Activated naive CD4-positive, alpha-beta T cell treated with anti-CD3 and anti-CD28 coated beads for 36 hours (primary cell): ENCODE measurements at places on chromosomes 5 and 9. TPM values are rescaled to one million over a fixed set of nuclear protein-coding genes. Genes with fewer than 3 reads are reported as not detected.

Gene PIP5KL1
- total RNA-seq = 1.1 TPM

- no peaks in the 10 kb centered on the region for H3K36me3 ChIP-seq
- no peak overlapping the region for H3K27ac ChIP-seq
- H3K4me3 ChIP-seq = no peak overlapping the region
- H3K4me1 ChIP-seq = no peaks in the 10 kb centered on the region
Observed at GRCh38 chr5:82765765-82766164, 311.4 kb downstream of the TMEM167A start.

DNA sequence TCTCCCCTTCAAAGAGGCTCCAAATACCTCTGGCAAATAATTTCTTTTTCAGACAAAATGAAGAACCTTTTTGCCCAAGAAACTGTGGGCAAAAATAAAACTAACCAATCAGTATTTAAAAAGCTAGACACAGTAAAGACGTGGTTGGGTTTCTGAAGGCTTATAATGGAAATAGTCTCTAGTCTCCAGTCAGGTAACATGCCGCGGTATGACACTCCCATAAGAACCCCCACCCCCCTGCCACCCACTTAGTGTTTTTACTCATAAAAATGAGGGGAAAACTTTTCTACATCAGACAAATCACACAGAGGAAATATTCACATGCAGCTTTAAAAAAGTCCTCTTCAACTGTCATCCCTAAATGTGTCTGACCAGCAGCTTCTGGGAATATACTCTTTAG is 105.3 kb downstream of the THBS4 start:
- peaks cover 24% of the 10 kb centered on the region for H3K36me3 ChIP-seq
- H3K4me3 ChIP-seq = no peak overlapping the region
- peak; percentile 70 for DNase-seq
- H3K27ac ChIP-seq = peak overlapping the region; percentile 84
- peaks cover 76% of the 10 kb centered on the region for H3K4me1 ChIP-seq
- H3K27me3 ChIP-seq = no peaks in the 10 kb centered on the region

GRCh38 chr9:69918322-69918721 is 97.7 kb downstream of the CFAP95 start:
- no peak for DNase-seq
- no peak overlapping the region for H3K4me3 ChIP-seq
- peaks cover 21% of the 10 kb centered on the region for H3K27me3 ChIP-seq
- H3K36me3 ChIP-seq = no peaks in the 10 kb centered on the region
- H3K27ac ChIP-seq = no peak overlapping the region
- no peaks in the 10 kb centered on the region for H3K4me1 ChIP-seq

GRCh38 chr9:104572612-104573011 is 3.6 kb downstream of the OR13C8 start:
- H3K27me3 ChIP-seq = no peaks in the 10 kb centered on the region
- no peaks in the 10 kb centered on the region for H3K36me3 ChIP-seq
- DNase-seq = no peak
- no peak overlapping the region for H3K27ac ChIP-seq
- H3K4me1 ChIP-seq = no peaks in the 10 kb centered on the region
- no peak overlapping the region for H3K4me3 ChIP-seq

GRCh38 chr9:121748074-121748473 is 96.6 kb downstream of the DAB2IP start:
- H3K4me1 ChIP-seq = peaks cover 12% of the 10 kb centered on the region
- H3K36me3 ChIP-seq = no peaks in the 10 kb centered on the region
- H3K27me3 ChIP-seq = no peaks in the 10 kb centered on the region
- H3K27ac ChIP-seq = no peak overlapping the region
- H3K4me3 ChIP-seq = no peak overlapping the region
- DNase-seq = peak; percentile 23

GRCh38 chr5:81068063-81068462 is 107.9 kb downstream of the RASGRF2 start:
- H3K4me1 ChIP-seq = peaks cover 12% of the 10 kb centered on the region
- no peak overlapping the region for H3K27ac ChIP-seq
- H3K4me3 ChIP-seq = no peak overlapping the region
- peaks cover 27% of the 10 kb centered on the region for H3K36me3 ChIP-seq

- H3K36me3 ChIP-seq = peaks cover 2% of the 10 kb centered on the region
- H3K4me1 ChIP-seq = peaks cover 9% of the 10 kb centered on the region
- no peak overlapping the region for H3K4me3 ChIP-seq
- H3K27me3 ChIP-seq = no peaks in the 10 kb centered on the region
- H3K27ac ChIP-seq = no peak overlapping the region
- no peak for DNase-seq
Observed at GRCh38 chr5:103216137-103216536, 42.4 kb upstream of the MACIR start.

DNA sequence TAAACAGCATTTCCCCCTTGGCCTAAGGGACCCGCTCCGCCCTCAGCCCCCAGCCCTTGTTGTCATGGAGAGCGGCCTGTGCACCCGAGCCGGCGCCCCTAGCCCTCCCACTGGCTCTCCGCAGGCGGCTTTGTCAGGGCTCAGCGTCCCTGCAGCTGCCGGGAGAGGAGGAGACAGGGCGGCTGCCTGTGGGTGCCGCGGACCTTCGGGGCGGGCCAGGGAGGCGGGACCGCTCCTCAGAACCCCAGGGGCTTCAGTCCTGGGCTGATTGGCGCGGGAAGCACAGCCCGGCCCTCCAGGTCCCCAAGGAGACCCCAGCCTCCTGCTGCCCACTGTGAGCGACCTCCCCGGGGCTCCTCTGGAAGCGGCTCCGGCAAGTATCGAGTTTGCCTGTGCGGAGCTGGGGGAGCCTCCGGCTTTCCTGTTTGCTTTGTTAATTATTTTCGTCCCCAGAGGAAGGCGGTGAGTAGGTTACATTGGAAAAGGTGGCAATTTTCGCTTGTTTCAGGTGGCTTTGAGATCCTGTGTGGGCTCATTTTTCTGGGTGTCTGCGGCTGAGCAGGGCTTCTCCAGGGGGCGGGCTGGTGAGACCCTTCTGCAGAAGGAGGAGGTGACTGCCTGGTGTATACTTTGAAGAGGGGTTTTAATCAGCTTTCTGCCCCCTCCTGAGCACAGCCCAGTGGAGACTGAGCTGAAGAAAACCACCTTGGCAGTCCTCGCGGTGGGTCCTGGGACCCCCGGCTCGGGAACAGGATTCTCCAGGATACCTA is at the start of gene FGD3:
TSS of gene FGD3 (plus strand) at position 256 of the 770 bp plus-strand sequence. CDS start 28,734 bp downstream, outside the sequence.
- H3K27me3 ChIP-seq = no peaks in the 10 kb centered on the region
- peaks cover 46% of the 10 kb centered on the region for H3K4me1 ChIP-seq
- H3K4me3 ChIP-seq = peak within 1 kb of the TSS; percentile 87
- H3K27ac ChIP-seq = peak within 1 kb of the TSS; percentile 48
- DNase-seq = peak; percentile 57
- H3K36me3 ChIP-seq = no peaks in the 10 kb centered on the region

DNA sequence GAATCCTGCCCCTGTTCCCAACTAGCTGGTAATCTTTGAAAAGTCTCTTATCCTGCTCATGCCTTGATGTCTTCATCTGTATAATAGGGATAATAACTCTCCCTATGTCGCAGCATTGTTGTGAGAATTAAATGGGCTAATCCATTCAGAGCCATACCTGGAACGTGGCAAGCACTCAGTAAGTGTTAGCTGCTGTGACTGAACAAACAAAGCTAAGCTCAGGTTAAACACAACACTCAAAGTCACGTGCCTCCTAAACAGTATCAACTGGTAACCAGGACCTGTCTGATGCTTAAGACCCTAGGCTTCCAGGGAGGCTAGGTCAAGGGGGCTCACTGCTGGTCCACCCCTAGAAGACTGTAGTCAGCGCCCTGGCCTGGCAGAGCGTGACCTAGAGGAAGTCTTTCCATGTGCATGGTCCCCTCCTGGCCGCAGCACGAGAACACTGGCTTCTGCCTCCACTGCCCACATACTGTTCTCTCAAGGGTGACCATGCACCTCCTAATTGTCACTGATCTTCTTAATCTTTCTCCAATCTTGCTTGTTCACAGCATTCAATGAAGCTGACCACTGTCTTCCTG is 211.1 kb downstream of the TTLL11 start:
- no peak overlapping the region for H3K27ac ChIP-seq
- H3K4me1 ChIP-seq = no peaks in the 10 kb centered on the region
- no peak overlapping the region for H3K4me3 ChIP-seq
- no peaks in the 10 kb centered on the region for H3K27me3 ChIP-seq

GRCh38 chr5:36932699-36933098 is 56.1 kb downstream of the NIPBL start:
- peaks cover 2% of the 10 kb centered on the region for H3K36me3 ChIP-seq
- no peak for DNase-seq
- H3K27ac ChIP-seq = no peak overlapping the region
- peaks cover 63% of the 10 kb centered on the region for H3K4me1 ChIP-seq
